D721Med (cell line): ENCODE measurements at places on chromosomes 2 and 18.

DNA sequence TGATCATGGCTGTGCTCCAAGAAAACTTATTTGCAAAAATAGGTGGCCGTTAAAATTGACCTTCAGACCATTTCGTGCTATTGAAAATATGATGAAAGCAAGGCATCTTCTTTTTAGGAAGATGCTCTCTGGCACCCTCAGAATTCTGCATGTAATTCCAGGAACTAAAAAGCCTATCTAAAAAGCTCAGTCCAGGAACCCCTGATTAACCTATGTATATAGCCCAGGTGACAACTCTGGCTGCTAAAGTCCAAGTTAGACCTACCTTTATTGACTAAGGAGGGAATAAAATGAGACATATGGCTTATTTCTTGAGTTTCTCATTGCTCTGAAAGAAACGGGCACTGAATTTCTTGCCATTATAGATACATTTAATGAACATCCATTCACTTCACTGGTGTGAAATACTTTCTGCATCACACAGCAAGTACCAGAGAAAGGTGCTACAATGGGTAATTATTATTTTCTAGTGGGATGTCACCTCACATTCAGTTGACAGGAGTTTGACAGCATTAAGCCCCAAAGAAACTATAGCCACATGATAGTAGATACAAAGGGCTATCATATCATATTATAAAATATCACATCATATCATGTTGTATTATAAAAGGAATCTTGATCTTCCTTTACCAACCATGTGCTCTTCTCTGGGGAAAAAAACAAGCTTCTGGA, 83.8 kb downstream of the EPHA4 start:
- no peak for DNase-seq

GRCh38 chr18:5419601-5420000, 124.1 kb upstream of the ZBTB14 start:
- no peak for DNase-seq

DNA sequence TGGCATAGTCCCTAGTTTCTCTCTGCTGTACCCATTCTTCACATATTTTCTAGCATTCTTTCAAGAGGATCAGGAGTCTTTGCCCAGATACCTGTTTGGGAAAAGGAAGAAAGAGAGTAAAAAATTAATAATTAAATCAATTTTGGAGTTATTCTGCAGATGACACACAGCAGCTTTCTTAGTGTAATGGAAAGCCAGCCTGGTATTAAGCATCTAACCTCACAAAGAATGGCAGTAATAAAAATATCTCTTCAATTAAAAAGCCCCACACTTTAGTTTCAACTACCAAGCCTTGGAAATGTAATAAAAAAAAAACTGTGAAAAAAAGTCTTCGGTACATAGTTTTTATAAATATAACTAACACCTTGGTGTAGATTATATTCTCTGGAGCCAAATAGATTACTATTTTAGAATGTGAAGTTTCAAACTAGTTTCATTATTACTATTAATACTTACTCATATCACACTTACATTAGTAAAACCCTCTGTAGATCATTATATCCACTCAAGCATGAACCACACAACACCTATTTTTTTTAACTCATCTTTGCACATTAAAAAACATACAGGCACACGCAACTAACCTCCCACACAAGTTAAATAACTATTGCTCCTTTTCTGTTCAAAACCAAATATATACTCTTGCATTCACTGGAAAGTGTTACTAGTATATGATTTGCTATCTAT, 90.9 kb downstream of the GPD2 start:
- no peak for DNase-seq

GRCh38 chr2:218270721-218271486, 585 bp downstream of the PNKD start:
- no peak for DNase-seq

- no peak for DNase-seq
Measured at GRCh38 chr2:8918412-8918811, 81.0 kb upstream of the KIDINS220 start.

DNA sequence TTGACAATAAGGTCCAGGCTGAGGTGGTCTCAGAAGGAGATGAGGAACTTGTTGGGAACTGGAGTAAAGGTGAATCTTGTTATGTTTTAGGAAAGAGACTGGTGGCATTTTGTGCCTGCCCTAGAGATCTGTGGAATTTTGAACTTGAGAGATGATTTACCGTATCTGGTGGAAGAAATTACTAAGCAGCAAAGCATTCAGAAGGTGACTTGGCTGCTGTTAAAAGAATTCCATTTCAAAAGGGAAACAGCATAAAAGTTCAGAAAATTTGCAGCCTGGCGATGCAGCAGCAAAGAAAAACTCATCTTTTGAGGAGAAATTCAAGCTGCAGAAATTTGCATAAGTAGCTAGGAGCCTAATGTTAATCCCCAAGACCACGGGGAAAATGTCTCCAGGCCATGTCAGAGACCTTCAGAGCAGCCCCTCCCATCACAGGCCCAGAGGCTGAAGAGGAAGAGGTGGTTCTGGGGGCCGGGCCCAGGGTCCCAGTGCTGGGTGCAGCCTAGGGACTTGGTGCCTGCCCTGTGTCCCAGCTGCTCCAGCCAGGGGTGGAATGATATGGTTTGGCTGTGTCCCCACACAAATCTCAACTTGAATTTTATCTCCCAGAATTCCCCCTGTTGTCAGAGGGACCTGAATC, 73.5 kb downstream of the FIGN start:
- no peak for DNase-seq

GRCh38 chr2:99336804-99337112, 431 bp upstream of the EIF5B start:
- no peak for DNase-seq

DNA sequence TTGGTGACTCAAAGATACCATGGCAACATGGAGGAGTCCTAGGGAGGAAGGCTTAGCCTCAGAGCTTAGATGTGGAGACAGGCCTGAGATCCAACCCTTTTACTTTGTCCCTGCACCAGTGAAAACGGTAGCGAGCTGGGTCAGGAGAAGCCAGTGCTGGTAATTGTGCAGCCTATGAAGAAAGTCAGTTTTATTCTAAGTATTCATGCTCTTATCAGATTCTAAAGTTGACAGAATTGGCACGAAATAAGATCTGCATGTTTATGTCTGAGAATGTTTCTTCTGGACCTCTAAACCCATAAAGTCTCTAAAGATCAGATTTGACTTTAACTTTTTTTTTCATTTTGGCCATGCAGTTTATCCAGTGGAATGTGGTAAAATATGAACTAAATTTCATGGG, 93.8 kb downstream of the SCG2 start:
- DNase-seq, result no peak

DNA sequence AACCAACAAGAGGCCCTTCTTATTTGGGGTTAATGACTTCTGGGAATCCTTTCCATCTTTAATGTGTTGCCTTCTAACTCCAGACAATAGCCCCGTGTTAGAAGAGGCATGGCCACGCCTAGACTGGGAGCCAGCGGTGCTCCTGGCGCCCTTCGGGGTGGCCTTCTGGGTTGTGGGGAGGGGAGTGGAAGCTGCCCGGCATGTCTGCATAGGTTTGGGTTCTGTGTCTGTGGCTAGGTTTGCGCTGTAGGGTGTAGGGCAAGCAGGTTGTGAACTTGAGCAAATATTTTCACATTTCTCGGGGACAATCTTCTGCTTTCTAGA, 40.4 kb downstream of the CELF4 start:
- no peak for DNase-seq
